ENCODE measurements at places on chromosomes 11 and 22.

GRCh38 chr11:116071241-116071640 lies 567.0 kb upstream of the CADM1 start:
- DNase-seq, result no peak

- DNase-seq, result no peak
Observed at GRCh38 chr11:109071262-109071661, 350.7 kb upstream of the C11orf87 start.

DNA sequence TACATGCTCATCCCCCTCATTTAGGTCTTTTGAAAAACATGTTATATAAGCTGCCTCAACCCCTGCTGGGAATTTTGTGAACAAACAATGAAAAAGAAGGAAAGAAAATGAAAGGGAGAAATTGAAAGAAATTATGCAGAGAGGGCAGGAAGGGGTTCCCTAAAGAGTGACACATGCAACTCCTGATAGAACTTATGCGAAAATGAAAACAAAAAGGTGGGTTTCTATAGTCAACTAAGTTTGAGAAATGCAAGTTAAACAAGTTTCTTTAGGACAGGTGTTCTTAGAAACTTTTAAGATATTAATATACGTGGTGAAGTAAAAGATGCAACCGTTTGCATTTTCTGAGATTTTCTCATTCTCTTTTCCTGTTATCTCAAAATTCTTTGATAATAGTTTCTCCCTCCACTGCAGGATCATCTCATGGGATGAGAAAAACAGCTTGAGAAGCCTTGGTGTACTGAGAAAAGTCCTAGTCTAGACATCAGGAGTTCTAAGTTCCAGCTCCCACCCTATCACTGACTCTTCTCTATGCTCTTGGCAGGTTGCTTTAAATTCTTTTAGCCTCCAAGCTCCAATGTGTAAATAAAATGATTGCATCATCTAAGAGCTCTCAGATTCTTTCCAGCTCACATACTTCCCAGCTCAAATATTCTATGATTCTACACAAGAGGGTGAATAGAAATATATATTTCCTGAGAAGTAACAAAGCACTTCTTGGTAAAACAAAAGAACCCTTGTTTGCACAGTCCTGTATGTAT lies 109.2 kb downstream of the FAM76B start:
- DNase-seq, result no peak

- DNase-seq, result no peak
Observed at GRCh38 chr11:114167355-114167754, 107.8 kb downstream of the ZBTB16 start.

- DNase-seq, result no peak
Observed at GRCh38 chr11:66570079-66570849, 1.9 kb upstream of the CTSF start.

GRCh38 chr11:122666743-122667142 lies 11.2 kb downstream of the UBASH3B start:
- DNase-seq, result no peak

- DNase-seq, result no peak
Observed at GRCh38 chr11:116386118-116386699, 386.6 kb downstream of the BUD13 start.

GRCh38 chr22:49590851-49591445 lies 236.7 kb downstream of the BRD1 start:
- DNase-seq, result no peak

DNA sequence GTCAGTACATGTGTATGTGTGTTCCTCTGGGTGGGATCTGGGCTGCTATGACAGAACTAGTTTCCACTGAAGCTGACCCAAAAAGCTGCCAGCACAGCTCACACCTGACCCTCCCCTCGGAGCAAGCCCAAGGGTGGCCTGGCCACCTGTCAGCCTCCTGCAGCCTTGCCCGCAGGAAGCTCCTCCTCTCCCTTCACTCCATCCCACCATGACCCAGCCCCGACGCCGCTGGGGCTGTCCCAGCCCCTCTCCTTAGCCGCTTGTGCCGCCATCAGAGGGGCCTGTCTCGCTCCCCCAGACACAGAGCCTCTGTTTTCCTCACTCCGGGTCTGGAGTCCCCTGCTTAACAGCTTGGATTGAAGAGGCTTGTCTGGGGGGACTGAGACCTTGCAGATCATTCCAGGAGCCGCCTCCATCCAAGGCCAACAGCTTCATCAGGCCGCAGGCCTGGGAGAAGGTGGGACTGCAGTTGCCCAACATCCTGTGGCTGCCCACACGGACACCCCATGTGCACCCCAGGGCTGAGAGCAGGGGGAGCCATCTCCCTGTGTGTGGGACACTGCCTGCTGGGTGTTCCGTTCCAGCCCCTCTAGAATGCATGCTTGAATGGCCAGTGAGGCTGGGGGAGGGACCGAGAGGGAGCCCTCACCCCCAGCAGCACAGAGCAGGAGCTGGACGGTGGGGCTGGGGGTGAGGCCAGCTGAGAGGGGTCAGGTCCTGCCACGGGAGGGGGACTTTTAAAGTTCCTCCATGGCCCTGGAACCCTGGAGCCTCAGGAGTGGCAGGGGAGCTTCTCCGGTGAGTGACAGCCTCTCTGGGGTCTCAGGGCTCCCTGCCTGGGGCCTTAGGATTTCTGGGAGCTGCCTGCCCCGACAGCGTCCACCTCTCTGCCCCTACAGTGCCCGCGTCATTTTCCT lies 696 bp downstream of the MRGPRF start:
- DNase-seq, result no peak

DNA sequence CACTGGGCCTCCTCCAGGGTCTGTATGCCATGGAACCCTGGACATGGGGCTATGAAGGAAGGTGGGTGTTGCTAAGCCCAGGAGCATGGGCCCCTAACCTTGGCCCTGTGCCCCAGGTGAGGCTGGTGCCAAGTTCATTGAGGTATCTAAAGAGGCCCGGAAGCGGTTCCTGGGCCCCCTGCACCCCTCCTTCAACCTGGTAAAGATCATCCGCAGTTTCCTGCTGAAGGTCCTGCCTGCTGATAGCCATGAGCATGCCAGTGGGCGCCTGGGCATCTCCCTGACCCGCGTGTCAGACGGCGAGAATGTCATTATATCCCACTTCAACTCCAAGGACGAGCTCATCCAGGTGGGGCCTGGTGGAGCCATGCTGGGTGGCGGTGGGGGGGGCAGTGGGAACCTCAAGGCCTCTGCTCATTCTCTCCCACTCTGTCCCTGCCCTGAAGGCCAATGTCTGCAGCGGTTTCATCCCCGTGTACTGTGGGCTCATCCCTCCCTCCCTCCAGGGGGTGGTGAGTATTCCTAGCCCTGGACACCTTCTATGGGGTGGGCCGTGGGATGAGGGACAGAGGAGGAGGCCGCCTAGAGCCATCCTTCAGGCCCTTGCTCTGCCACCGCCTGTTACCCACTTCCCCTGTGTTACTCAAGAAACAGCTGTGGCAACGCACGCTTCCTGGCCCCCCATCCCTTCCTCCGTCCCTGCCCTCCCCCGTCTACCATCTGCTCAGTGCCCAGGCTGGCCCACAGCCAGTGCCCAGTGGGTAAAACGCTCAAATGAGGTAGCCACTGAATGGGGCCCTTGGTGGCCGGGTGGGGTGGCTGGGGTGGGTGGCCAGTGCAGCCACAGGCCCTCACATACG lies 3.0 kb downstream of the PNPLA2 start:
- no peak for DNase-seq

- DNase-seq, result no peak
Observed at GRCh38 chr11:68199295-68199987, 13.7 kb downstream of the KMT5B start.

DNA sequence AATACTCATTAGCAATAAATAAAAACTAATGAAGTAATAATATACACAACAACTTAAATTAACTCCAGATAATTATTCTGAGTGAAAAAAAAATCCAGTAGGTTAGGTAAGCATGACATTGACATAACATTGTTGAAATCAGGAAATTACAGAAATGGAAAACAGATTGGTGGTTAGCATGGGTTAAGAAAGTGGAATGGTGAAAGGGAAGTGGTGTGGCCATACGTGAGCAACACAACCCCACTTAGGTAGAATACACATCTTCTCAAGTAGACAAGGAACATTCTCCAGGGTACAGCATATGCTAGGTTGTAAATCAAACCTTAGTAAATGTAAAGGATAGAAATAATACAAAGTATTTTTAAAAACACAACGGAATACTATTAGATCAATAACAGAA lies 30.2 kb upstream of the CLTCL1 start:
- DNase-seq, result no peak

DNA sequence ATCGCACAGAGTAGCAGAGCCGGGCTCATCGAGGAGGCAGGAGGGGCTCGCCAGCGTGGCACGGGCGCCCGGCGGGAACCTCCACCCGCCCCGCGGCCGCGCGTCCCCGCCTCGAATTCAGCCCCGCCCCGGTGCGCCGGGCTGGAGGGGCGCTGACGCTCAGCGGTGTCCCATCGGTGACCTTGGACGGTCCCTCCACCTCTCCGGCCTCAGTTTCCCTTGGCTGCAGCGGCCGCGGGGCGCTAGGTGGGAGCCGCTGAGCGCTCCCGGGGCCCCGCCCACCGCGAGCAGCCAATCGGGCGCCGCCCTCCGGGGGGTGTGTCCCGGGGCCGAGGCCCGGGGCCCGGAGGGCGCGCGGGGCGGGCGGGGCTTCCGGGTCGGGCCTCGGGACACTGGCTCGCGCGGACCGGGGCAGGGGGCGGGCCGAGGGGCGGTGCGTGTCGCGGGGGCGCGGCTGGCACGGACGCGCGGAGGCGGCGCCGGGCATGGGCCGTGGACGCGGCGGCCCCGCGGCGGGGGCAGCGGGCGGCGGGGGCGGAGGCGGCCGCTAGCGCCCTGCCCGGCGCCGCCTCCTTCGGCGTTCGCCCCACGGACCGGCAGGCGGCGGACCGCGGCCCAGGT lies at the start of gene PPARA:
TSS of gene PPARA (plus strand) at position 493 of the 621 bp plus-strand sequence. CDS start 47,858 bp downstream, outside the sequence.
- DNase-seq, result peak; percentile 87

- no peak for DNase-seq
Observed at GRCh38 chr11:122210367-122210997, 94.5 kb upstream of the BLID start.

- no peak for DNase-seq
Observed at GRCh38 chr11:36053281-36053680, 109.4 kb downstream of the LDLRAD3 start.

DNA sequence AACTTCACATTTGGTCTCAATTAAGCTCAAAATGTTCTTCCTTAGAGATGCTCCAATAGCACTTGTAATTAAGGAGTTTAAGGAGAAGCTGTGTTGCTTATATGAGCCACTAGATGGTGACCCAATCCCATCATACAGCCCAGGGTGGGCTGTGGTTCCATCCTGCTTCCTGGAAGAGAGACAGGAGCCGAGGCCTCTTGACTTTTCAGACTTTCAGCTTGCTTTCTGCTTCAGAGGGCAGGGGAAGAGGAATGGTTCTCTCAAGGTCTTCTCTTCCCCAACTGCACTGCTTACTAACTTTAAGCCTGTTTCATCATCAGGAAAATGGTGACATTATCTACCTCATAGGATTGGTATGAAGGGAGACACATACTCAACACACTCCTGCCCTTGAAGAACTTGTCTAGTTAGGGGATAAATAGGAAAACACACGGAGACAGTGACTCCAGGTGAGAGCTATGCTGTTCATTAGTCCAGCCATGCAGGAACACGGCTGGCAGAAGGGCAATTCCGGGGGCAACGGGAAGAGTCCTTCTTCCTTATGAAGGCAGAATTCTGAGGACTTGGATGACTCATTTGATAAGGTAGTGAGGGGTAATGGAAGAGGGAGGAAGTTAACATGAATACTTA lies 20.1 kb downstream of the TMEM218 start:
- no peak for DNase-seq

DNA sequence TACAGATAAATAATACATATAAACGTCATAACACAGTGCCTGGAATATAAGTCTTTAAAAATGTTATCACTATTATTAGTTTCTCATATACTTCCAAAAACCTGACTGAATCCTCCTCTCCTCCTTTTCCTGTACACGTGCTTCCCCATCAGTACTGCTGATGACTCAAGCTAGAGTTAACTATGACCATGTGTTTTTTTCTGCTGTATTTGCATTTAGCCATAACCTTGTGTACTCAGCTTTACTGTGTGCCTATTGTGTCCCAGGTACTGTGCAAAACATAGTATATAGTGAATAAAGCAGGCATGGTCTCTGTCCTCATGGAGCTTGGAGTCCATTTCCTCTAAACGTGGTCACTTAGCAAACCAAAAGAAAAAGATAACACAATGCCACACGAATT lies 56.5 kb upstream of the ARHGAP32 start:
- no peak for DNase-seq
